ENCODE measurements at places on chromosomes 7 and 10.
A peak's percentile ranks its signal among the peaks of the same experiment; 100 is the strongest.

DNA sequence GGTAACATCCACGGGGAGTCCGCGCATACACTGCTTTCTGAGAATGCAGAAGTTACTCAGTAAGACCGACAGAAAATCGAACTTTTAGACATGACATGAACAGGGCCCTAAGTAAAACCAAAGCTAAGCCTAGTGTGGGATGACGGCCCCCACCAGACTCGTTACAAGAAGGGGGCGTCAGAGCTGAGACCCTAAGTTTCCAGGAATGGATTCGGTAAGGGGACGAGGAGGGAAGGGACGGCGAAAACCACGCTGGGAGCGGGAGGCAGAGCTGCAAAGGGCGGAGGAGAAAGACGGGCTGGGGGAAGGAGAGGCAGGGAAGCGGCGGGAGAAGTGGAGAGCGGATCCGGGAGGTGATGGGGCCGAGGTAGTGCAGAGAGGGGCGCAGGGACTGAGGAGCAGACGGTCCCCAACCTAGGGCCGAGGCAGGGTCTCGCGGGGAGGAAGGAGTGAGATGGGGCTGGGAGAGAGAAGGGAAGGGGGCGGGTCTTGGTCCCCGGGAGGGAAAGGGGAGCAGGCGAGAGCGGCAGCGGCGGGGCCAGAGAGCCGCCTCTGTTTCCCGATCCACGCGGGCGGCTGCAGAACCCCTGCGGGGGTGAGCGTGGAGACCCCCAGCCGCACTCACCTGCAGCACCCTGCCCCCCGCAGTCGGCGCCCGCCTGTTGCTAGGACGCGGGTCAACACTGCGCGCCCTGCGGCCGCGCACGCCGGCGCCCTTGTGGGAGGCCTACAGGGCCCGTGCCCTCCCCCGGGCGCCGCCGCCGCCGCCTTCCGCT, 513 bp downstream of the ODAD2 start:
- peak; percentile 4 for DNase-seq

DNA sequence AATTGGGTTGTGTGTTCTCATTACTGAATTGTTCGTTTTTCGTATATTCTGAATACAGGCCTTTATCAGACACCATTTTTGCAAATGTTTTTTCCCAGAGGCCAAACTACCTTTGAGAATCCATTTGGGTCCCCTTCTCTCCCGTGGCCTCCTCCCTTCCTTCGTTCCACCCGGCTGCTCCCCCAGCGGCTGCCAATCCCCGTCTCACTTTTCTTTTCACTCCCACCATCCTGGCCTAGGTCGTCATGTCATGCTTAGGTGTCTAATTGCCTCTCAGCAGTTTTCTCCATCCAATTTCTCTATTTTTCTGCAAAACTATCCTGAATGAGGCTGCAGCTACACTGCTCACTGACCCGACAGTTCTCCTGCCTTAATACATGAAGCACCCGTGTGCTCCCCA, 17.9 kb downstream of the PITRM1 start:
- DNase-seq: no peak

GRCh38 chr10:101561068-101561915, 26.8 kb downstream of the POLL start:
- no peak for DNase-seq

- DNase-seq: no peak
Measured at GRCh38 chr7:22444181-22444971, 55.6 kb downstream of the STEAP1B start.

- no peak for DNase-seq
Measured at GRCh38 chr7:25776744-25777123, 375.3 kb upstream of the NFE2L3 start.

GRCh38 chr7:155544485-155544884, 1.9 kb downstream of the CNPY1 start:
- no peak for DNase-seq

DNA sequence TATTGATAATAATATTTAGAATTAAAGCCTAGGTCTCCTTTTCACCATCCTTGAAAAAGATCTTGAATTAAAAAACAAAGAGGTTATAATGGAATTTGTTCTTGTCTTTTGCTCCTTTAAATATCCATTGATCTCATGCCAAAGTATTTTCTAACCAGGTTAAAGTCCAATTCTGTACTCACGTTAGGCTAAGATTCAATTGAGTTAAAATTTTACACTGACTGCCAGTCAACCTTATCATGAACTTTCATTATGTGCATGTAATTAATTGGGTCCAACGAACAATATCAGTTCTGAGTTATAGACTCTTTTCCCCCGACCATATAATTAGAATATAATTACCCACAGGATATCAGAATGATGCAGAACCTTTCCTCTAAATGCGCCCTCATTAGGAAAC, 266.6 kb downstream of the DGKB start:
- no peak for DNase-seq

- DNase-seq: no peak
Measured at GRCh38 chr10:14556285-14556956, 218.3 kb downstream of the FAM107B start.

- DNase-seq: peak; percentile 75
Measured at GRCh38 chr7:98021588-98022351, 31.8 kb upstream of the OCM2 start.

GRCh38 chr7:125357676-125358455, 428.2 kb upstream of the POT1 start:
- DNase-seq: no peak

GRCh38 chr10:132372516-132373095, 24.4 kb upstream of the PWWP2B start:
- no peak for DNase-seq

DNA sequence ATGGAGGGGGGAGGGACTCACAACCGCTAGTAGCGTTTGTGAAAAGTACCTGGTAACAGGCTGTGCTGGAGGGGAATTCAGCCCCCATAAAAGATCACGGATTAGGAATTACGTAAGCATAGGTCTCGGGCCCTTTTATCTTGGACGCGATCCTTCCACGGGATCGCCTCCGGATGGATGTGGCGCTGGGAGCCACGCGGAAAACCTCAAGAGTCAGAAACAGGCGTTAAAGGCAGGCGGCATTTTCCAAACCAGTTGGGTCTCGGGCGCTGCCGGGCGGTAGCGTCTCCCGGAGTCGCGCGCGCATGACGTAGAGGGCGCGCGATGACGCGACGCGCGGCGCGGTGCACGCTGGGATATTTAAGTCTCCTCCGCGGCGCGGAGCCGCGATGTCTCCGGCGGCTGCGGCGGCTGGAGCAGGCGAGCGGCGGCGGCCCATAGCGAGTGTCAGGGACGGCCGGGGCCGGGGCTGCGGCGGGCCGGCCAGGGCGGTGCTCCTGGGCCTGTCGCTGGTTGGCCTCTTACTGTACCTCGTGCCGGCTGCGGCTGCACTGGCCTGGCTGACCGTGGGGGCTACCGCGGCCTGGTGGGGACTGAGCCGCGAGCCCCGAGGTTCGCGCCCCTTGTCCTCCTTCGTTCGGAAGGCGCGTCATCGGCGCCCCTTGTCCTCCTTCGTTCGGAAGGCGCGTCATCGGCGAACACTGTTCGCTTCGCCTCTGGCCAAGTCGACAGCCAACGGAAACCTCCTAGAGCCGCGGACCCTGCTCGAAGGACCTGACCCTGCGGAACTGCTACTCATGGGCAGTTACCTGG, at the start of gene POM121:
Gene POM121, plus strand, starts transcription at position 363 of the 813 bp plus-strand sequence. Its CDS starts 27 bp downstream, at position 390.
- peak; percentile 70 for DNase-seq

DNA sequence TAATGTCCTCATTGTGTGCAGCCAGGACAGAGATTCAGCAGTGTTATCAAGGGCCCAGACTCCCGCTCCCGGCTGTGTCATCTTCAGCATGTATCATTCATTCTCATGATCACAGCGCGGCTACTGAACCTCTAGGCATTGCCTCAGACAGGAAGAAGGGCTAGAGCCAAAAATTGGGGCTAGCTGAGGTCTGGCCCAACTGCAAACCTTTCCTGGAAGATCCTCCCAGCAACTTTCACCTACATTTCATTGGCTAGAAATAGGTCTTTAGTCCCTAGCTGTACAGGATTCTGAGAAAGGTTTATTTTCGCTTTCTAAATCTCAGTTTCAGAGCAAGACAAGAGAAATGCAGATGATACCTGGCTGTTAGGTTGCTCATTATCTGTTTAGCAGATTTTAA, 81.9 kb downstream of the CREM start:
- no peak for DNase-seq

DNA sequence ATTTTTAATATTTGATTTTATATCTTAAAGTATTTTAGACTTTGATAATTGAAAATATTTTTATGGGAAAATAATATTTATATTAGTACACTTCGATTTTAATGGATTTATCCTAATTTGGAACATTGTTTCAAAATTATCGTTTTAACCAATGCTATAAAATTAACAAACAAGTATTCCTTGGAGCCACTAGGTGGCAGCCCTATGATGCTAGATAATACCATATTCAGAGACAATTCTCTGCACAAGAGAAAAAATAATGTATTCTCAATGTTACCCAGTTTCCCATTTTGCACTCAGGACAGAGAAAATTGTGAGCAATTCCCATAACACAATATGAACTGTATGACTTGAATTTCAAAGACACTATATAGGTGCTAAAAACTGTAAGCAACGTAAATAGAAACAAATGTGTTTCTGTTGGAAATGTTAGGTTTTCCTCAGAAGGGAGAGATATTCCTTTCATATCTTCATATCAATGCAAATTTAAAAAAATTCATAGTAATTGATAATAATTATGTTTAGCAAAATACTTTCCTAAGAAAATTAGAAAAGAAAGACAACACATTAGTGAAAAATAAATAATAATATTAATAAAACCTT, 237.8 kb downstream of the SEMA3E start:
- no peak for DNase-seq

- DNase-seq: no peak
Measured at GRCh38 chr10:129601737-129602136, 134.7 kb downstream of the MGMT start.

GRCh38 chr7:81002421-81002820, 83.6 kb upstream of the SEMA3C start:
- DNase-seq: no peak

GRCh38 chr7:27634671-27635493, 27.8 kb downstream of the HIBADH start:
- DNase-seq: no peak

DNA sequence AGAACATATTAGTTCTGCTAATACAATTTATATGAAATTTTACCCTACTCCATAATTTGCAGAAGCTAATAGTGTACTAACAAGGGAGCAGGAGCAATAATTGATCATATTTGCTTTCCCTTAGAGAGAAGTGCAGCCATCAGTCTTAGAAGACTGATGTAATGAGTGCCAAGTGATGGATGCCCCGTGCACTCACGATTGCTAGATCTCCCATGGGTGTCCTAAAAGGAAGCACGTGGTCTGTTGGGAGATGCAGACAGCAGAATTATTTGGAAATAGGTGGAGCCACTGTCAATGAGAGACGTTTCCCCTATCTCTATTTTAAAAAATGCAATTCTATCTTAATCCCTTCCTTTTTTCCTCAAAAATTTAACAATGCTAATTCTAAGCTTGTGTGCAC, 772.2 kb upstream of the C7orf33 start:
- no peak for DNase-seq

DNA sequence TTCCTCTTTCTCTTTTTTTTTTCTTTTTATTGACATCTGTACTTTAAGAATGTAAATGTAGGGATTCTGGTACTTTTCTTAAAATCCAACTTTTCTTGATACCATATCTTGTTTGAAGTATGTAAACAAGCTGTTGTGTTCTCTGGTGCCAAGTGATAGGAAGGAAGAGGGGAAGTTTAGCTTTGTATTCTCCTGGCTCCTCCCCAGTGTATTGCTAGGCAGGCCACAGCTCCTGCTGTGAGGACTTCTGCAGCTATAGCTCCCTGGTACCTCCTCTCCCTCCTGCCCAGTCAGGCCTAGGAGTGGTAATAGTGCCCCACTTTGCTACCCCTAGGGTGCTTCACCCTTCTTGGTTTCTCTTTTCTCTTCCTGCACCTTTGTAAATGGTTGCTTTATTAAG, 45.3 kb upstream of the SP8 start:
- no peak for DNase-seq

DNA sequence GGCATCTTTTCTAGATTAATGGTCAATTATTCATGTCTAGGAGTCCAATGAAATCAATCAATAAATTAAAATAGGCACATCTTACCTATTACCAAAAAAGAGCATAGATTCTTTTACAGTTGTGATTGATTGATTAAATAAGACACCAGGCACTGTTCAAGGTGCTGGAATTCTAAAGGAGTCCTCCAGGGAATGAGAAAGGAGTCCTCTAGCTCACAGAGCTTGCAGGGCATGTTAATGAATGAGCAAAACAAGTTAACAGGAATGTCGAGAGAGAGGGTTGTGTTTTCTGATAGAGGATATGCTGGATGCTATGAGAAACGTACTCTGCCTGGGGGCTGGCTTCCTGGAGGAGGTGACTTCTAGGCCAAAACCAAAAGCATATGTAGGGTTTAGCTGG, 191.4 kb downstream of the BMPER start:
- no peak for DNase-seq

- DNase-seq: no peak
Measured at GRCh38 chr7:156473476-156474240, 166.9 kb upstream of the RNF32 start.

- DNase-seq: no peak
Measured at GRCh38 chr7:118003476-118003875, 130.2 kb upstream of the CTTNBP2 start.
